Fibroblast of skin of left biceps (primary cell): ENCODE measurements at places on chromosomes 1 and 21.

GRCh38 chr1:224447251-224447650 is 12.7 kb upstream of the WDR26 start:
- DNase-seq, result peak; percentile 14

GRCh38 chr1:206828061-206828460 is 37.4 kb upstream of the IL20 start:
- no peak for DNase-seq

GRCh38 chr21:43936247-43936967 is 71.4 kb downstream of the AGPAT3 start:
- DNase-seq, result no peak

GRCh38 chr1:56491441-56491840 is 87.9 kb downstream of the PLPP3 start:
- no peak for DNase-seq

DNA sequence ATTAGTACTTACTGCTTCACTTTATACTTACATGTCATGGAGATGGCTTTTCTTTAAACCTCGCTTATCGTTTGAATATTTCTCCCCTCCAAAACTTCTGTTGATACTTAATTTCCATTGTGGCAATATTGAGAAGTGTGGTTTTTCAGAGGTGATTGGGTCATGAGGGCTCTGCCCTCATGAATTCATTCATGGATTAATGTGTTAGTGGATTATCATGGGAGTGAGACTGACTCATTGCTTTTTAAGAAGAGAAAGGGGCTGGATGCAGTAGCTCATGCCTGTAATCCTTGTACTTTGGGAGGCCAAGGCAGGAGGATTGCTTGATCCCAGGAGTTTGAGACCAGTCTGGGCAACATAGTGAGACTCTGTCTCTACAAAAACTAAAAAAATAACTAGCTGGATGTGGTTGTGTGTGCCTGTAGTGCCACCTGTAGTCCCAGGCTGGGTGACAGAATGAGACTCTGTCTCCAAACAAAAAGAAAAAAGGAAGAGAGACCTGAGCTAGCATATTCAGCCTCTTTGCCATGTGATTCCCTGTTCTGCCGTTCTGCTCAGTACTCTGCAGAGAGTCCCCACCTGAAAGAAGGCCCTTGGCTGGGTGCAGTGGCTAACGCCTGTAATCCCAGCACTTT is 30.2 kb downstream of the RABGAP1L start:
- DNase-seq, result no peak

GRCh38 chr1:5976726-5977493 is 15.3 kb downstream of the NPHP4 start:
- no peak for DNase-seq

- DNase-seq, result no peak
These were observed 2.3 kb upstream of the VWA1 start for GRCh38 chr1:1432951-1433803.

- DNase-seq, result no peak
These were observed 51.3 kb upstream of the ATP1A1 start for GRCh38 chr1:116321766-116322175.

- no peak for DNase-seq
These were observed 23.7 kb downstream of the PRRX1 start for GRCh38 chr1:170687621-170688020.

DNA sequence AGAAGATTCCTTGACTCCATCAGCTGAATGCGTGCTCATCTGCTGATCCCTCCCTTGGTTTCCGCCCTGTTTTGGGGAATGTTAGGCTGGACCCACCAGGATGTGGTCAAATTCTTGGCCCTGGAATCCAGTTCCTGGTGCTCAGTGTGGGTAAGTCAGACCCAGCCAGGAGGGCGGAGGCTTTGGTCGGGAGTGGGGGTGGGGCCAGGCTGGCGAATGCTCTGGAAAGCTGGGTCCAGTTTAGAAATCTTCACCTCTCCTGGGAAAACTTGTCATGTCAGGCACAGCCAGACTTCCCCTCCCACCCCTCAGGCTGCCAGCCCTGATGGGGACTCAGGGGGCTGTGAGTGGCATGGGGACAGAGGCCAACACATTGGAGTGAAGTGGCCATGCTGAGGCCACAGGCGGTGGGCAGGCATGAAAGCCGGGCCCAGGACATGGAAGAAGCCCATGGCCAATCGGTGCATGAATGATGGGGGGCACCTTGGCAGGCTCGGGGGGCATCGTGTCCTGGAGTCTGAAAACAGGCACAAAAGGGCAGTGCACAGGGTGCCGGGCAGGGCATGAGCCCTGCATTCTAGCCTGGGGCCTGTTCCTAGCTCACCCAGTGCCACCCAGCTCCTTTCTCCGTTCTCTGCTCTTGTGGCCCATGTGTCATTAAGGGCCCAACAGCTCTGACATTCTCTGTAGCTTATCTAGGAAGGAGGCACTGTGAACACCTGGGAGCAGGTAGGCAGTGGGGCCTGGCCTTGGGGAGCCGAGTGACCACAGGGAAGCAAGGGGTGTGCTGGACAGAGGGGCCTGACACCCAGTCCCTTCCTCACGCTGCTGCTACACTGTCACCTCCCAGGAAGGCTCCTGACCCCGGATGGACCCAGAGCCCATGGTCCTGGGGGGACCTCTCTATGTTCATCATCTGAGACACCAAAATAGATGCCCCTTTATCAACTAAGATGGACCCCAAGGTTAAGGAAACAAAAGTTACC is 14.6 kb upstream of the PADI1 start:
- peak; percentile 87 for DNase-seq

- DNase-seq, result no peak
These were observed 139.7 kb downstream of the SLC44A5 start for GRCh38 chr1:75471252-75471651.

GRCh38 chr1:115156826-115157468 is 67.6 kb upstream of the TSPAN2 start:
- DNase-seq, result no peak

DNA sequence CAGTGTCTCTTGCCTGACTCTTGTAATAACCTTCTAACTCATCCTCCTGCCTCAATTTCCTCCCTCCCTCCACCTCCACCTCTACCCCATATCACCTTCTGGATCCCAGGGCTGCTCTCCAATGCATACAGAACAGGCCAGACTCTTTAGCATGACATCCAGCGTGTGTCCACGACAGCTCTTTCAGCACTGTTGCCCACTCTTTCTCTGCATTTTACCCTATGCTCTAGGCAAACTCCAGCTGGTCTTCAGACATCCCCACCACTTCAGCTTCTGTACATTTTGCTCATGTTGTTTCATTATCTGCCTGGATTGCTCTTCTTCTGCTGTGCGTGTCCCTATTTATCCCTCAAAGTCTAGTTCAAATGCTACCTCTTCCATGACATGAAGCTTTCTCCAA is 4.8 kb downstream of the INKA2 start:
- DNase-seq, result no peak

DNA sequence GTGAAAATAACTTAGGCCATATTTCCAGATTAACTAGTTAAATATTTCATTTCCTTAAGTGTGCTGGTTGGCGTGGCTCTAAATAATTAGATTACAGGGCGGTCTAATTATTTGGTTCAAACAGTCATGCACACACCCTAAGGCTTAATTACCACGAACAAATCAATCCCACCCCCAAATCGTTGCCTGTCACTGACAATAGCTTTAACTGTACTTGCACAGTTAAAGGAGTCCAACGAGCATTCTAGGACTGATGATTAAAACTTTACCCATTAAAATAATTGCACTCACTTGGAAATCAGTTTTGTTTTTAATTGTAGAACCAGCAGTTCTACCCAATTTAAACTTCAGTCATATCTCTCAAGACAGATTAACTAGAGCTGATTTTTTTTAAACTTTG is 1.5 kb upstream of the POU2F1 start:
- DNase-seq, result no peak

DNA sequence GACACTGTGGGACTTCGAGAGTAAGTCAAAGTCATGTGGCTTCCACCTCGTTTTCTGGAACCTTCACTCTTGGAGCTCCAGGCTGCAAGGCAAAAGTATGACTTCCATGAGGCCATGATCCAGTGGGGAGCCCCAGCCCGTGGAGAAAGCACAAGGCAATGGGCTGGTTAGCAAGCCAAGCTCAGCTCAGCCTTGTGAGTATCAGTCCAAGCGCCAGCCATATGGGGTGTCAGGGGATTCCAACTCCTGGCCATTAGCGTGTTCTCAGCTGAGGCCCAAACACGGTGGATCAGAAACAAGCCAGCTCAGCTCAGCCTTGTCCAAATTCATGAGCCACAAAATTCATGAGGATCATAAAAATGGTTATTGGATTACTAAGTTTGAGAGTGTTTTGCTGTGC is 261.0 kb downstream of the RHOU start:
- DNase-seq, result no peak
